HAP-1 (cell line): ENCODE measurements at places on chromosomes 11 and 22.

DNA sequence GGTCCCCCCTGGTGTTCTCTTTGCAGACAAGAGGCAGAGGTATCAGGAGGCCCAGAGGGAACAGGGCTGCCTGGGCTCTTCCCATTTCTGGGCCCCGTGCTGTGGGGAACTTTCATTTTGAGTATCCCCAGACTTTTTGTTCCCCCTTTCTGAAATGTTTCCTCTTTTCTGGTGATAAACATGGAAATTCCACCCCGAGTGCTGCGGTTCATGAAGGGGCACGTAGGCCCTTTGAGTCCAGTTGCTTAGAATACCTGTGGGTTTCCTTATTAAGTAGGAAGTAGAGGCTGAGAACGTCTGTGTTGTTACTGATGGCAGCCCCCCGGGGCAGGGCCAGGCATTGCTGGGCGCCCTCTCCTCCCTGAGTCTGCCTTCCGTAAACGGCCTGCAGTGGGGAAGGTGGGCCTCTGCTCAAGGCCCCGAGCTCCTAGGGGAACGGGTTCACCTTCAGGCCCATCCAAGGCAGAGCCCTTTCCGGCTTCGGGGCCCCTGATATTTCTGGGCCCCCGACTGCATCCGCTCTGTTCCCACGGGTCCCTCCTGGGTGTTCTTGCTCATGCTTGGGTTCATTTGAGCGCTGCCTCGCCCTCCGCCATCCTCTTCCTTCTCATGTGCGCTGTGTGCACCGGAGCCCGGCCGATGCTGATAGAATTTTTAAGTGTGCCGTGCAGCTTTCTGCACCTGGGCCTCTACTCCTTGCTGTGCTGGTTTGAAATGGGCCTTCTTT is 12.0 kb downstream of the TBC1D22A start:
- DNase-seq = no peak

DNA sequence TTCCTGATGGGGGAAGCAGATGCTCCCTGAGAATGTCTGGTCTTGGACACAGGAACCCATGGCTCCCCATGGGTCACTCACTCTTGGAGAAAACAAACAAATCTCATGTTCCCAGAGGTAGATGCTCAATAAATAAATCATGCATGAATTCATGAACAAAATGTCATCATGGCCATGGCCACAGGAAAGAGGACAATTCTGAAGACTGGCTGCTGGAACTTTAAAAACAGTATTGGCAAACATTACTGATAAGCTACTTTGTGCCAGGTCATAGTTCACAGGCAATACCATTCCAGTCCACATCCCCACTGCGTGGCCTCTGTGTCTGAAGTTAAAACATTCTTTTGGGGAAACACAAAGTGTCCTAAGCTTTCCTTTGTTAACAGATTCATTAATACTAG is 9.2 kb upstream of the SMIM35 start:
- DNase-seq = no peak

DNA sequence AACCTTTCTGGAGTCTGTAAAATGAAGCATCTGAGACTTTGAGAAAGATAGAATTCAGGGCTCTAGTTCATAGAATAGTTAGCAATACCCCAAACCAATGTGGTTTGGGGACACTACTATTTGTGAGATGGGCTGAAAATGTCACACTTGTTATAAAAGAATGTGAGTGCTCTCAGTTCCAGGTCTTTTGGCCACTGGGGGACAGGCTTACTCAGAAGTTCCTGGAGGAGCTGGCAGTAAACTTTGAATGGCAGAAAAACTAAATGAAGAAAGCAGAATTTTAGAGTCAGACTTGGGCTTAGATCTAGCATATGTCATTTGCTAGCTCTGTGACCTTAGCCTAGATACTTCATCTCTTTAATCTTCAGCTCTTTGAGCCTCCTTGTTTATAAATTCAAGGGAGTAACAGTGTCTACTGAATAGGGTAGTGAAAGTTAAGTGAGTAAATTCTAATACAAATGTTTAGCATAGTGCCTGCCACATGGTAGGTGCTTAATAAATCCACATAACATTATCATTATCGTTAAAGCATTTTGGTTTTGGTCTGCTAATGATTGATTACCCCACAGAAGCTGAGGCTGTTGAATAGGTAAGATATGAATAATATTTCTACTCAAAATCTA is 3.7 kb downstream of the LYVE1 start:
- no peak for DNase-seq

DNA sequence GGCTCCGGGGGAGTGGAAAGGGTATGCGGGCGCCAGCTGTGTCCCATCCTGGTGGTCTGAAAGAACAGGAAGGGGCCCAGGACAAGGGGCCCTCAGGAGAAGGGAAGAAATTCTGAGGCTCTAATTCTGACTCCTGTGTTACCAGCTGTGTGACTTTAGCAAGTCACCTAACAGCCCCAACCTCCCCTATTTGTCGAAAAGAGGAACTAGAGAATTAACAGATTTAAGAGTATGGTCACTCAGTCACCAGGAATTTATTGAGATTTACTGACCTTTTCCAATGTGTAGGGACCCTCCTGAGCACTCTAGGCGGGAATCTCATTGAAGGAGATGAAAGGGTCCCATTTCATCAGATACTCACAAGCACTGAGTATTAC is 14.6 kb downstream of the RPS6KA4 start:
- no peak for DNase-seq

DNA sequence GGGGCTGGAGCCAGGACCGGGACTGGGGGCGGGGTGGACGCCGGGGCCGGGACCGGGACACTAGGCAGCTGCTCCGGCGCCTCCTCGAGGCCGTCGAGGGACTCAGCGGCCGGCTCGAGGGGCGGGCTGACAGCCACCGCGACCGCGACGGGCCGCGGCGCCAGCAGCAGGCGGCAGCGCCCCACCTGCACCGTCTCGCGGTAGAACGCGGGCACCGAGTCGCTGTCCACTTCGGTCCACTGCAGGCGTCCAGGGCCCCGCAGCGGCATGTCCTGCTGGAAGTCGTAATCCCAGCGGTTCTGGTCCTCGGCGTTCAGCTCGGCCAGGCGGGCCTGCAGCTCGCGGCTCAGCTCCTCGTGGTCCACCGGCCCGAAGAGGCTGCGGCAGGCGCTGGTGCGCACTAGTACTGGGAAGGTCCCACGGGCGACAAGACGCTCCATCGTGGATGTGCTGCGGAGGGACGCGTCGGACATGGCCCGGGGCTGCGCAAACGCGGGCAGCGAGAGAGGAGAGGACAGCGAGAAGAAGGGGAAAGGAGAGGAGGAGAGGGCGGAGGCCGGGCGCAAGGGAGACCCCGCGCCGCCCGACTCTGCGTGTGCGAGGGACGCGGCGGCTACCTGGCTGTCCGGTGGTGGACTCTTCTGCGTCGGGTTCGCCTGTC is 428 bp downstream of the CDKN1C start:
- DNase-seq = peak; percentile 60

DNA sequence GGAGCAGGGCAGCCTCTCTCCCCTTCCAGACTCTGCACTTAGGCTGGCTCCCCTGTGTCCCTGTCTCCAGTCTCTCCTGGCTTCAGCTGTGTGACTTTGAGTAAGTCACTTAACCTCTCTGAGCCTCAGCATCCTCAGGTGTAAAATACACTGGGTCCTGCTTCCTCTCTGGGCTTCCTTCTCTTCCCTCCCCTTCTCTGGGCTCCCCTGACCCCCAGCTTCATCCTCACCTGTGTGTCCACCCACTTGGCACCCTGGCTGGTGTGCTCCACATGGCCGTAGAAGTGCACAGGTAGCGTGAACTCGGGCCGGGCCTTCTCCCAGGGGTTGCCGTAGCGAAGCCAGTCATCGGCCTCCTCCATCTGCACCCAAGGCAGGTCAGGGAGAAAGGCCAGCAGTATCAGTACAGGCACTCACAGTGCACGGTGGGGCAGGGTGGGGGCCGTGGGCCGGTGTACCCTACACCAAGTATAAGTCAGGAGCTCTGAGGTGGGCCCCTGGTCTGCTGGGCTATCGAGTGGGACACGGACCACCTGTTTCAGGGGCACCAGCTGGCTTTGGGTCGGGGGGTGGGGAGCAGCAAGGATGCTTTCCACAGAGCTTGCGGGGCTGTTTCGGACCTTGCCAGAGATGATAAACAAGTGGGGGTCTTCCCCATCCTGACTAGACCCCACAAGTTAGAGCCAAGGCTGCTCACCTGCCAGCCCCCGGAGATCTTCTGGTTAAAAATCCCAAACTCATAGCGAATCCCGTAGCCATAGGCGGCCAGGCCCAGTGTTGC is 2.0 kb downstream of the PYGM start:
- DNase-seq = no peak

- DNase-seq = no peak
These were observed 151.1 kb downstream of the METTL15 start for GRCh38 chr11:28259177-28259843.

DNA sequence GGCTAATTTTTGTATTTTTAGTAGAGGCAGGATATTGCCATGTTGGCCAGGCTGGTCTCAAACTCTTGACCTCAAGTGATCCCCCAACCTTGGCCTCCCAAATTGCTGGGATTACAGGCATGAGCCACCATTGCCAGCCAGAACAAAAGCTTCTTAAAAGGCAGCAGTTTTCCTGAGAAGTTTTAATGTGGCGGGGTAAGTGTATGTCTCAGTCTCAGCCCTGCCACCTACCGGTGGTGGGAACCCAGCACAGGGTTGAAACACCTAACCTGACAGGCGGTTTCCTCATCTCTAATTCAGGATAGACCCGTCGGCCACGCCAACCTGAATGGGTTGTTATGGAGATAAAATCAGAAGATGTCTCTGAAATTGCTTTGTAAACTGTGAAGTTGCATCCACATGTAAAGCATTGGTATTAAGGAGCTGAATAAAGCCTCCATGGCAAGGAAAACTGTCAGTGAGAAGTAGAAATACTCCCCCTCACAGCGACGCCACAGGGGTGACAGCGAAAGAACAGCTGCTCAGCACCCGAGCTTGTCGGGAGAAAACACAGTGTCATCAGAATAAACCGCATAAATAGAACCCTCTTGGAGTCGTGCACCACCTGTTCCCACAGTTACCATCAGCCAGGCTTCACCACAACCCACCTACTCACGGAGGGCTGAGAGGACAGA is 165.9 kb upstream of the NCAM1 start:
- DNase-seq = peak; percentile 65

- no peak for DNase-seq
These were observed 8.1 kb upstream of the UCP2 start for GRCh38 chr11:73990730-73991129.

- no peak for DNase-seq
These were observed 13.3 kb downstream of the CSNK1E start for GRCh38 chr22:38303974-38304373.

DNA sequence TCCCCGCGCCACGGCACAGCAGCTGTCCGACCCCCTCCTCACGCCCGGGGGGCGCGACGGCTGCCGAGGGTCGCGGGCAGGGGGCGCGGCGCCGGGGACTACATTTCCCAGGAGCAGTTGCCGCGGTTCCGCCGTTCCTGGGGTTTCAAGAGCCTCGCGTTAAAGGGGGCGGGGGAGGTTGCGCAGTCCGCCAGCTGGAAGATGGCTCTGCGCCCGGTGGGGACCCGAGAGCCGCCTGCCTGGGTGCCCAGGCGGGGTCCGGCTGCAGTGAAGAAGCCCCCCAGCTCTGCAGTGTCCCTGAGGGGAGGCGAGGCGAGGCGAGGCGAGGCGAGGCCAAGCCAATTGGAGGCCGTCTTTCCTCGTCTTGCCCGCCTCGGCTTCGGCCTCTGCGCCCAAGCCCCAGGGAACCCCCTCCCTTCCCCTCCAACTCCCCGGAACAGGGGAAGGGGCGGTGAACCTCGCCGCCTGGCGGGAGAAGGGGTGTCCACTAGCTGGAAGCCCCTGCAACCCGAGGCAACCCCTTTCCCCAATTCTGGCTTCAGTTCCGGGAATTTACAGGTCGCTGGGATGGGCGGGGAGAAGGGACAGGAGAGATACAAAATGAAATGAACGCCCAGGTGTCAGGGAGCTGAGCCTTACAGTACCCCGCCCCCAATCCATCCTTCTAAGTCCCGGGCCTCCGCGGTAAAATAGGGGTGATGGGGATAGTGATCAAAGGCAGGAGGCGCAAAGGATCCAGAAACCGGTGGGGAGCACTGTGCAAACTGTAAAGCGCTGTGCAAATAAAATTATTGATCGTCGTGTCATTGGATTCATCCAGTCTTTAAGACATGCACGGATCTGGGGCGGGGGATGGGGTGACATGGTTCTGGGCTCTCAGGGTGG is 5.2 kb upstream of the GCAT start:
- peak; percentile 79 for DNase-seq
